ENCODE measurements at places on chromosomes 7 and 10. TPM values are rescaled to one million over a fixed set of nuclear protein-coding genes. Genes with fewer than 3 reads are reported as not detected.

Gene FXYD4
- polyA plus RNA-seq: 0.50 TPM

DNA sequence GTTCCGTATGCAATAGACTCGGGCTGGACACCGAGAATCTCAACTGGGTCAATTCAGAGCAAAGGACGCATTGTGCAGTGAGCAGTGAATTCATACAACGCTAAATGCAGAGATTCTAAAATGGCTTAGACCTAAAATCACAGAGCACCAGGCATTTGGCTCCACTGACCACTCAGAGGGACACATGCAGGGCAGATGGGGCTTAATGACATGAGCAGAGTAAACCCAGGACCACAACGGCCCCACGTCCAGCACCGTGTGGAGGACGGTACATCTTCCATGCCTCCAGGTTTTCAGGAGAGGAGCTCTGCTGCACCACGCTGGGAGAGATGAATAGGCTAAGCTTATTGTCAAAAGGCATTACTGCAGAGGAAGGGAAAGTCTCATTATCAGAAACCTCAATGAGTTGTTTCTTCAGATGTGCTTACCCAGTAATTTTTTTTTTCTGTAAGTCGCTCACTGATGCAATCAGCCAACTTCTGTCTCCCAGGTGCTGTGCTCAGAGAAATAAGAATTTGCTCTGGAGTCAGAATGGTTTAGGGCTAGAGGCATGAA, 555.0 kb downstream of the PTPRN2 start:
- no peak for DNase-seq

DNA sequence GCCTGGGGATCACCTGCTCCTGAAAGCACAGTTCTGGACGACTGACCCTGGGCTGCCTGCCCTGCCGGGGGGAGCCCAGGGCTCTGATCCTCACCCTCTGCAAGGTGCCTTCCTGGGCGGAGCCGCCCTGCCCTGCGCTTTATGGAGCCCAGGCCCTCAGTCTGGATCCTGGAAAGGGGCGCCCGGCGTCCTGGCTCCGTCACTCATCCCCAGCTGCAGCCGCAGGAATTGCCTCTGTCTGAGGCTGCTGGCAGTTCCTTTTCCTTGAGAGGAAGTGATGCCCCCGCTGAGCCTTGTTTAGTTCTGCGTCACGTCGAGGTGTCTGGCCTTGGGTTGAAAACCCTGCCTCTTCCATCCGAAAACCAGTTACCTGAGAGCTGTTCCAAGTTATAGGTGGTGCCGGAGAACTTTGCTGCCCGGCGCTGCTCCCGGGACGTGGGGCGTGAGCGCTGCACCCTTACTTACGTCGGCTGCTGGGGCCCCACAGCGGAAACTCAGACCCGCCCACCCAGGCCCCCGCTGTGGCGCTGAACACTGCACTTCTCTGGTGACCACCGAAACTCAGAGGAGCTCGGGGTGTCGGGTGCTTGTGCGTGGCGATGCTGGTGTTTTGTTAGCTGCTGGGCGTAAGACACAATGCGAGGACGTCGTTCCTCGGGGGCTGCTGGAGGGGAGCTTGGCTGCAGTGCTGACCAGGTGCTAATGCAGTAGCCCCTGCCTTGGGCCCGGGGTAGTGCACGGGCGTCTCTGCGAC, 5.4 kb downstream of the MAFK start:
- no peak for DNase-seq

DNA sequence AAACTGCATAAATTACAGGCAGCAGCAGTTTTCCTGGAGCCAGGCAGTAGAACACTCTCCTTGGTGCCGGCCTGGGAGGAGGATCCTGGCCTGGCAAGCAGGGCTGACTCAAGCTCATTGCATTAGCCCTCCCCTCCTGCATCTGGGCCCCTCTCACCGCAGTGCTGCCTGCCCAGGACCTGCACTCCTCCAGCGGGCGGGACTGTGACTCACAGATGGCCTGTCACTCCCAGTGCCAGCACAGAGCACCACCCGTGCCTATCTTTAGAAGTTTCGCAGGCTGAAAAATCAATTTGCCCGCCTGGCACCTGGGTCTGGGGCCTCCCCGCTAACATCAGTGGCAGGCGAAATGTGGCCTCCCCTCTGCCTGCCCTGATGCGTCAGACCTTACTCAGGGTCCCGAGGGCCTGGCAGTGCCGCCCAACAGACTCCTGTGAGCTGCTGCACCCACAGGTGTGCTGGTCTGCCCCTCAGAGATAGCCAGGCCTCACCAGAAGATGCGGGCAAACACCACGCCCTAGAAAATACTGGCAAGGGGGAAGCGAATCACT, 123.8 kb downstream of the KCNMA1 start:
- no peak for DNase-seq

- peak; percentile 33 for DNase-seq
These were observed 192.5 kb upstream of the POT1 start for GRCh38 chr7:125122173-125122572.
